Stimulated activated CD4-positive, alpha-beta T cell treated with anti-CD3 and anti-CD28 coated beads, Interleukin-1b, Interleukin-23, amount 100 ng/mL, for 24 hours (primary cell): ENCODE measurements at places on chromosomes 11 and 22.

DNA sequence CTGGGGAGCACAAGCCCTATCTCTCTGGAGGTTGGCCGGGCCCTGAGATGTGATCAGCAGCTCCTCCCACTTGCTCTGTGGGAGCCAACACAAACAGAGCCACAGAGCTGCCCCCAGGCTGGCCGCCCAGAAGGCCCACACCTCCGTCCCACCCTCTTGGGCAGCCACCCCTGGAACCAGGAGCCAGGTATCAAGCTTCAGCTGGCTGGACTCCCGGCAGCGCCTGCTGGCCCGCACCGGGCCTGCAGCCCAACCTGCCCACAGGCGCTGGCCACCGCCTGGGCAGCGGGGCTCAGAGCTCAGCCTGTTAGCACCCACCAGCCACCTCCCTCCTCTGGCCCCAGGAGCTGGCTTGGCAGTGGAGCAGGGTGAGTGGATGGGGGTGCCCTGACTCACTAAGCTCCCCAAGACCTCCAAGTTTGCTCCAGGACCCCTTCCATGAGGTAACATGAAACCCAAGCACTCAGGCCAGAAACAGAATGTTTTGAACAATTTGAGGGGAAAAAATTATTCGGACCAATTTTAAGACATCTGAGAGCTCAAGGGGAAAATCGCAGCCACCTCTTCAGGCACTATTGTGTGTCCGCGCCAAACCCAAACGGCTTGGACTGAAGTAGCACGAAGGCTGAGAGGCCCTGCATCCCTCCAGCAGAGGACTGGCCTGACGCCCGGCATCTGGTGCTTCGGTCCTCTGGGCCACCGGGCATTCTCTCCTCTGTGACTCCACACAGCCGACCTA is 450.8 kb downstream of the SOX6 start:
- no peak for DNase-seq

DNA sequence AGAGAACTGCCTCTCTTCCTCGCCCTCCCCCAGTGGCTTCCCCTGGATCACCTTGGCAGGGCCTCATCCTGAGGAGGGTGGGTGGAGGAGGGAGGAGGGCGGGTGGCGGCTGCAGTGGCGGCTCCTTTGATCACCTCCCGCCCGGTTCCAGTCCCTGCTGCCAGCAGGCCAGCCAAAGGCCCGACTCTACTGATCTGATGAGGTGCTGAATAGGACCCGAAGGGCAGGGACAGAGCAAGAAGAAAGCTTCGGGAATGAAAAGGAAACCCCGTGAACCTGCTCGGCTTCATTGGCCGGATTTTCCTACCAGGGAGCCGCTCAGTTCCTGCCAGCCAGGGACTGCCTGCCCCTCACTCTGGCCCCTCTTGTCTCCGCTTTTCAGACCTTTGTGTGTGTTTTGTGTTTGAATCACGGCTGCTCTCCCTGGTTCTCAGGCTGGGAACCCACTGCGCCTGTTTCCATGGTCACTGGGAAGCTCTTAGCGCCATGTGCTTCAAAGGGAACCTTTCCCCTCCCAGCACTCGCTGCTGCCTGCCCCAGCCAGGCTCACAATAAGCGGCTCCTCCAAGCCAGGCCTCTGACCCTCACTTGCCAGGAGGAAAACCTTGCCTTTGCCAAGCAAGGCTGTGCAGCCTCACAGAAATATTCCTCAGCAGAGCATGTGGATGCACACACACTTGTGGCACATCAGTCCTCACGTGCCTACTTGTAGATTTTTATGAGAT is 56.8 kb downstream of the C22orf31 start:
- no peak for DNase-seq

DNA sequence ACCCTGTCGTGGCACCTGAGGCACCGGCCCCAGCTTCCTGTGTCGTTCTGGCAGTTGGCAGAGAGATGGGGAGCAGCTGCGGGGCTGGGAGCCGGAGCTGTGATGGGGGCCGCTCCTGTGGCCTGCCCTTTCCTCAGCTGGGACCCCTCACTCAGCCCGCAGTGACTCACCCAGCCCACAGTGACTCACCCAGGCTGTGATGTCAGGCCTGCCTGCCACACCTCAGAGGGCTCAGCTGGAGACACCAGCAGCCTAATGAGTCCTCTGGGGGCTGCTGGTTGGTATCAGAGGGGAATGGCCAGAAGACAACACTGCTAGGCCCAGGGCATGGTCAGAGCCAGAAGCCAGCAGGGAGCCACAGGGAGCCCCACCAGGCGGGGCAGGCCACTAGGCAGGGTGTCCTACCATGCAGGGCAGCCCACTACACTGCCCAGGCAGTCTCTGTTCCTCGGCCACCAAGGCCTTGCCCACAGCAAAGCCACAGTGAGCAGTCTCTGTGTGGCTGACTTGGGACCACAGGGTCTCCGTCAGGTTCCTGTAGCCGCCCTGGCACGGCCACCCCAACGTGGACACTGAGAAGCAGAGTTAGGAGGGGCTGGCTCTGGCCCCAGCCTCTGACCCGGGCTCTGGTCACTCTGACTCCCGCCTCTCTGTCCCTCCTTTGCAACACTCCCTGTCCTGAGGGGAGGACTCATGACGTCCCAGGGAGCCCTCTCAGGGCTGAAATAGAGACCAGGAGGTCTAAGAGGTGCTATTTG is 4.2 kb upstream of the FXYD2 start:
- peak; percentile 76 for DNase-seq

GRCh38 chr11:101860696-101861427 is 53.9 kb upstream of the CEP126 start:
- no peak for DNase-seq

- no peak for DNase-seq
Measured at GRCh38 chr11:96635655-96636054, 245.8 kb downstream of the JRKL start.

- no peak for DNase-seq
Measured at GRCh38 chr11:46679241-46680163, 20.9 kb downstream of the ARHGAP1 start.

GRCh38 chr11:63020671-63021291 is 5.1 kb upstream of the SLC22A8 start:
- DNase-seq: peak; percentile 10

DNA sequence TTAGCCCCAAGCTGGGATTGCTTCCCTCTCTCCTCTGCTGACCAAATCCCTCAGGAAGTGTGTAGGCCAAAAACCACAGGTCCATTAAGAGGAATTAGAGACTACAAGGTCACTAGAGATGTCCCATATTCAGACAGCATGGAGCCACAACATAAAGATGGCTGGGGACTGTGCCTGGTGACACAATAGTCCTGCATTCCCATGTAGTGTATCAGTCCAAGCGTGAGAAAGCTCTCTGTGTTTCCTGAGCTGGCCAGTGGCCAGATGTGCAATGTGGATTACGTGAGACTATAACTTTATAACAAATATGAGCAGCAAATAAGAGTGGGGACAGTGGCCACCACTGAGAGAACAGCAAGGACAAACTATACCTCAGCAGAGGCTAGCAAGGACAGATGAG is 7.6 kb upstream of the MS4A10 start:
- no peak for DNase-seq

DNA sequence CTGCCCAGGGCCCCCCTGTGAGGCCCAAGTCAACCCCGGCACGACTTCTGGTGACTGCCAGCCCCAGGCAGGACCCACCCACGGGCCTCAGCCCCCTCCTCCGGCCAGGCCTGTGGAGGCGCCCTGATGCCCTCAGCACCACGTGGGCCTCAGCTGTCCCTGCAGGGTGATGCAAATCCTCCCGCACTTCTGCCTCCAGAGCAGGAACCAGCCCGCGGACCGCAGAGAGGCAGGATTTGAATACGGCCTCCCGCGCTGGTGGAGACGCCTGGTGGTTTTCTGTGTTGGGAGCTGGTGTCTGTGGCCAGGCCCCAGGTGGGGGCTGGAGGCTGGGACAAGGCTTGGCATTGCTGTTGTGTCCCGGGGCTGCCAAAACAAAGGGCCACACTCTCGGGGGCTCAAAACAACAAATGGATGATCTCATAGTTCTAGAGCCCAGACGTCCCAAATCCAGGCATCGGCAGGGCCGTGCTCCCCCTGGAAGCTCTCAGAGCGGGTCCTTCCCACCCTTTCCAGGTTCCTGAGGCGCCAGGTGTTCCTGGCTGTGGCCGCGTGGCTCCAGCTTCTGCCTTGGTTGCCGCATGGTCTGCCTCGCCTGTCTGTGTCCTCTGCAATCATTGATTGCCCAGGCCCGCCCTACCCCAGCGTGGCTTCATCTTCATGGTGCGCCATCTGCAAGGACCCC is 19.4 kb downstream of the TRPM5 start:
- DNase-seq: no peak

DNA sequence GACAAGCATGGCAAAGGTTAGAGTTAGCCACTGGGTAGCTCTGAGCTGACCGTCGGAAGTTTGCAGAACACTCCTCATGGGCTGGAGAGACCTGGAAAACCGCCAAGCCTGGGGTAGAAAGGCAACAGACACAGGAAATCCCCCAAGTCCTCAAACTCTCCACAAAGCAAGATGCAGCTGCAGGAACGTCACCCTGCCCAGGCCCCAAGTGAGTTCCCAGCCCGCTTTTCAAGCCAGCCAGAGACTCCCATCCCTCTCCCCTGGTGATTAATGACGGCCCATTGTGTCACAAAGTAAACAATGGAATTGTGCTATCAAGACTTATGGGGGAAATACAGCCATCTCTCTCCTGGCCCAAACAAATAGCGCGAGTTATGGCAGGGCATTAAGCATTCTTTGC is 633.0 kb downstream of the TBC1D22A start:
- DNase-seq: no peak

- DNase-seq: no peak
Measured at GRCh38 chr22:36930041-36930935, 16.9 kb downstream of the CSF2RB start.

GRCh38 chr11:100467821-100468508 is 219.1 kb upstream of the ARHGAP42 start:
- no peak for DNase-seq

GRCh38 chr11:58740447-58740846 is 8.7 kb upstream of the GLYAT start:
- DNase-seq: no peak

- DNase-seq: no peak
Measured at GRCh38 chr11:34300026-34300925, 57.5 kb downstream of the ABTB2 start.

GRCh38 chr11:9138133-9138453 is 46.7 kb upstream of the SCUBE2 start:
- DNase-seq: no peak

GRCh38 chr22:47196166-47196849 is 433.9 kb downstream of the TBC1D22A start:
- no peak for DNase-seq

DNA sequence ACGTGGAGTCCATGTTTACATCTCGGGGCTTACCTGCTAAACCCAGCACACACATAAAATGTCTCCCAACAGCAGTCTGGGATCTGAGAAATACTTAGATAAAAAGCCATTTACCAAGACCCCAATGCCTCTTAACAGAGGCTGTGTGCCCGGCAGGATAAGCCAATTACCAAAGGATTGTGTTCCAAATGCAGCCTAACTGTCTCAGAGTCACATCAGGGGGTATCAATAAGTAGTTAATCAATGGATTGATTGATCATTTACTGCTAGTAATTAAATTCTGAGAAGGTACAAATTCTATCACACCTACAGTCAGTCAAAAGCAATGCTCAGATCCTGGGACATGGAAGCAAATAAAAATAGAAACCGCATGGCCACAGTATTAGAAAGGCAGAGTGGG is 125.6 kb downstream of the DSCAML1 start:
- DNase-seq: no peak

DNA sequence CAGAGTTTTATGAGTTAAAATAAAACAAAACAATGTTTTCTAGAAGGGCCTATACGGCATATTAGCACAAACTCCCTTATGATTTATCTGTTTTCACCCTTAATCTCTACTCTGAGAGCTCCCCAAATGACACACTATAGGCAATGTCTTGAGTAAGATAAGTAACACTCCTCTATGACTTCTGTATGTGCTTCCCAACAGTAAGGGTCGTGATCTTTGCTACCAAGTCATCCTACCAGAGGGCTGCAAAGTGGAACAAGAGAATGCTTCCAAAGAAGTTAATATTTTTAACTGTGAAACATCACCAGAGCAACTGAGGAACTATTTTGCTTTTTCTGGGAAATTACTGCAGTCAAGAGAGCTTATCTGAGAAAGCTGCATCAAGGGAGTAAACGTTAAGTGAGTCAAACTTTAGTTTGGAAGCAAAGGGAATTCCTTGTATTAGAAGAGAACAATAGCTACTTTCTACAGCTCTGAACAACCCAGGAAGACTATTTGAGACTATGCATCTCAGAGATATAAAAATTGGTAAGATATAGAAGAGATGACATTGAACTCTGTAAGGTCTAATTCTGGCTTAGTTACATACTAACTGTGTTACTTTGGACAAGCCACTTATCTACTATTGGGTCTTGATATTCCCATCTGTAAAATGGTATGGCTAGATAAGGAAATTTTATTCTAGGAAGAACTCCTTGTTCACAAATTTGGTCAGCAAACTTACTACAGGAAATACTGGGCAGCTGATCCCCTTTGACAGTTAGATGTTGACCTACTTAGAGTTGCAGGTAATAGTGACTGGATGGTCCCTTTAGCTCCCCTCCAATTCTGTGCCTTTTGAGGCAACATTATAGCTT is 43.7 kb upstream of the CCDC34 start:
- DNase-seq: no peak

- DNase-seq: no peak
Measured at GRCh38 chr11:96393753-96394348, 4.0 kb downstream of the JRKL start.

DNA sequence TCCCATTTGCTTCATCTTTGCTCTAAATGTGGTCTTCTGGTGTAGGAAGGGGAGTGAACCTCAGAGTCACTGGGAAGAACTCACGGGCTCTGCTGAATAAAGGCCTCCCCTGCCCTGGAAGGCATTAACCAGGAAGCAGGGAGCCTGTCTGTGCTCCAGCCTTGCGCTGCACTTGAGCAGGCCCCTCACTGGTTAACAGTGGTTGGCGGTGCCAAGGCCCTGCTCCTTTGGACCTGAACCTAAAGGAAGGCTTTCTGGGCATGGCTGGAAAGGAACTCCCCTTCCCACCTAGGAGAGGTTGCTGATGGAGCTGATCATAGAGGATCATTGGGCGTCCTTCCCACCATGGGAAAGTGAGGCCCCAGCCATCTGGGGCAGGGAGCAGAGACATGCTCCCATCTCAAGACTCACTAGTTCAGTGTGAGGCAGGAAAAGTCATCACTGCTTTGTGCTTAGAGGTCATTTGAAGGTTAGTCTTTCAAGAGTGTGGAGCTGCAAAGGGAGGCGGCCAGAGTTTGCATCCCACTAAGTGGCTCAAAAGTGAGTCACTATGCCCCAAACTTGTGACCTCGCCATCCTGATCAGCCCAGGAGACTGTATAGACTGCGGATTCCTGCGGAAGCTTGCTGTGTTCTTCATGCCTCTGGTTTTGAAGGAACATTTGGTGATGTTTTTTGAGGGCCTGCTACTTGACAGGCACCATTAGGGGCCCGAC is 50.4 kb downstream of the DBX1 start:
- no peak for DNase-seq

- no peak for DNase-seq
Measured at GRCh38 chr11:115409116-115409670, 95.0 kb downstream of the CADM1 start.

DNA sequence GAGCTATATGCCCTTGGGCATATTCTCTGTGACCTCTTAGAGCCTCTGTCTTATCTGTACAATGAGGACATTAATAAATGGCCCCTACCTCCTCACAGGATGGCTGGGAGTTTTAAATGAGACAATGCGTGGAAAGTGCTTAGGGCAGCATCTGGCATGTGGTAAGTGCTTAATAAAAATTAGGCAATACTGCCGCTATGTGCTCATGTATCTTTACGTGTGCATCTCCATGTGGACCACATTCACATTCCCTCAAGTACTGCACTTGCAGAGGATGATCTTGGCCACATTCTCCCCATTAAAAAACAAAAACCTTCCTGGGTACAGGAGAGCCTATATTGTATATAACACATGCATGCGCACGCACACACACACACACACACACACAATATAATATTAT is 19.1 kb upstream of the BSX start:
- DNase-seq: no peak
